ENCODE measurements at places on chromosomes 4 and X. TPM values are rescaled to one million over a fixed set of nuclear protein-coding genes. Genes with fewer than 3 reads are reported as not detected.

The APLN gene
- 2.4 TPM for total RNA-seq

DNA sequence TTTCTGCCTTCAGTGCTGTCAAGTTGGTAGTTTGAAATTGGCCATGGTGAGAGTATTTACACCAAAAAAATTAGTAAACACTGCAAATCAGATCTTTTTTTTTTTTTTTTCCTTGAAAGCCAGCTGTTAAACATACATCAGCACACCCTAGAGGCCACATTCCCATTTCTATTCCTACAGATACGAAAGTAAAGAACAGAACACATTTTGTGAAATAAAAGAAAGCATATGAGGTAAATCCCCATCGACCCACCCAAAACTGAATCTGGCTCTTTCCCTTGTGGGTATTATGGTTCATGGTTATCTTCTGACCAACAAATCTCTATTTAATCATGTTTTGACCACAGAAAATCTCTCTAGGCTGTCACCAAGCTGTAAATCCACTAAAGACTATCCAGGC lies 41.8 kb upstream of the AP1AR start:
- peak; percentile 17 for DNase-seq

DNA sequence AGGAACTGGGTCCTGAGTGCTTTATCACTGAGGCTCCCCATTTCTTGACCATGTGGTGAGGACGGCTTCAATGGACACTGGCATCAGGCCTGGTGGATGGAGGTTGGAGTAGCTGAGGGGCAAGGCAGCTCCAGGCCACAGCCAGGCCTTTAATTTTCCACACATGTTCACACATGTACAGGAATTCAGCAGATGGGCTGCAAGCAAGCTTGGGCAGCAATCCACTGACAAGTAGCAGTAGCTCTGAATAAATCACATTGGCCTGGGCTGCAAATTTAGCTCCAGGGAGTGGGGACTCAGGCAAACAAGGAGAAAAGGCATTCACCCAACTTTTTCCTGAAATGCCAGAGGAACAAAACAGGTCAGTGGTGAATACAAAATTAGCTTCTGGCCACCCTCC lies 107.8 kb upstream of the SCML1 start:
- DNase-seq, result no peak

The TDO2 gene
- total RNA-seq, result 0.59 TPM

The PDE6B gene
- total RNA-seq, result 5.5 TPM

All from skin of body (tissue), 3 donors.